ENCODE measurements at places on chromosomes 12 and 14.

- peak; percentile 96 for DNase-seq
Measured at GRCh38 chr14:102893452-102893851, 29.0 kb upstream of the AMN start.

DNA sequence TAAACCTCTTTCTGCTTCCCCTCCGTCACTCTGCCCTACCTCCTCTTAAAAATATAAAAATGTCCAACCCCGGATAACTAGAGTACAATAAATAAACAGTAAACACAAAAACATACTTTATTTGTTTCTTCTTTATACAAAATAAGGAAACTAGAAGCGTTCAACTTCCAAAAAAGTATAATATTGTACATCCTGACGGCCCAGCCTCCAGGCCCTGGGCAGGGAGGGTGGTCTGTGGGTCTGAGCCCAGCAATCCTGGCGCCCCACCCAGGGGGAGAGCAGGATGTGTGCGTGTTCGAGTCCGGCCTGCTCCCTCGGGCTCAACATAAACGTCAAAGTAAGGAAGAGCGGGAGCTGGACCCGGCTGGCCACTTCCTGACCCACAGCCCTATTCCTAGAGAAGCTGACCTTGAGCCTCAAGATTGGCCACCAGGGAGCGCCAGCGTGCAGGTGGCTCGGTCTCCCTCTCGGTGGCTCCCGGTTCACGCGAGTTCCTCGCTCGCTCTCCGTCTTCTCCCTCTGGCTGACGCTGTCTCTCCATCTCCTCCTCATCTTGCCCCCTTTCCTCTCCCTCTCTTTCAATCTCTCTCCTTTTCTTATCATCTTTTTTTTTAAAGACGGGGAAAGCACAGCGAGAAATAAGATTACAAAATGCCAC is 9.4 kb downstream of the LHX5 start:
- peak; percentile 70 for DNase-seq

DNA sequence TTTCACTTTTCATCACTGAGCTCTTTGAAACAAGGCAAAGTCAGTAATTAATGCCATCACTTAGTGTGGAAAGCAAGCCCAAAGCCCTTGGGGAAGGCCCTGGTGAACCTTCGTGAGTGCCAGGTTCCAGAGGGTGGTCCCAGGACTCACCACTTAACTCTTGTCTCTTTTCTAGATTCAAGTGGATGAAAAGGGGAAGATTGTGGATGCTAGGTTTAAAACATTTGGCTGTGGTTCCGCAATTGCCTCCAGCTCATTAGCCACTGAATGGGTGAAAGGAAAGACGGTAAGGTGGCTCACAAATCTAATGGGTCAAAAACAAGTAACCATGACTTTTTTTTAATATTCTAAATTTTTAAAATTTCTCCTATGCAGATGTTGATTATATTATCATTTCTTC is 2.8 kb downstream of the ISCU start:
- DNase-seq = no peak

DNA sequence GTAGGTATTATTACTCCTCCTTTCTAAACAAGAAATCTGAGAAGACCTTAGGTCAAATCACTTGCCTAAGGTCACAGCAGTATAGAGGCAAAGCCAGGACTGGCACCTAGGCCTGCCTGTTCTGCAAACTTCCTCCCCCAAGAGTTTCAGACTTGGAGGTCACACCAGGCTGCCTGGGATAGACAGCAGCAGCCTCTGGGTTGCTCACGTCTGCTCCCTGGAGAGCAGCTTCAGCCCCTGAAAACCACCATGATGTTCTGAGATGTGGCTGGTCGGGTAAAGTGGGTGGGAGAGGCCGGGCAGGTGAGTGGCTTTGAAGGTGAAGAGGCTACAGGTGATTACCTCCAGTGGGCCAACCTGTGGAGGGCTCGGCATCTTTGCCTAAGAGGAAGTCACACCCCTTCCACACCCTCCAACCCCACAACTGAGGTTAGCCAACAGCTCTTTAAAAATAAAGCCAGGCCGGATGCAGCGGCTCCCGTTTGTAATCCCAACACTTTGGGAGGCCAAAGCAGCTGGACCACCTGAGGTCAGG is 37.0 kb upstream of the PNMA1 start:
- DNase-seq = no peak

DNA sequence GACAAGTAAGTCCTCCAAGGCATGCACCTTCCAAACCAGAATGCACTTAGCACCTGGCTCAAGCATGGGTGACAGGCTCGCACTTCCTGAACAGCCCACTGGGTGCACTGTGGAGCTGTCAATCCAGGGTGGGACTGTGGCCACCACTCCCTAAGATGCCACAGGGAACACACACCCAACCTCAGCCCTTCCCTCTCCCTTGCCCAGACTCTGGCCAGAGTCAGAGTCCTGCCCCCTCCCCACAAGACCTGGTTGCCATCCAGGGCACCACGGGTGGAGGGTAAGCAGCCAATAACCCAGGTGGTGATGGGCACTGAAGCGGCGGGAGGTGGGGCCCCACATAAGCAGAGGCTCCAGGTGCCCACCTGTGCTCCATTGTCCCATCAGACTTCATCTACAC is 160.6 kb downstream of the MYRFL start:
- no peak for DNase-seq

All from fibroblast of villous mesenchyme (primary cell).